Endodermal cell (in vitro differentiated cells): ENCODE measurements at places on chromosomes 4 and X. TPM values are rescaled to one million over a fixed set of nuclear protein-coding genes. Genes with fewer than 3 reads are reported as not detected.

GRCh38 chr4:157300701-157301100 lies 80.2 kb downstream of the GRIA2 start:
- no peak for DNase-seq
- no peaks in the 10 kb centered on the region for H3K27me3 ChIP-seq
- no peak overlapping the region for H3K4me3 ChIP-seq
- H3K4me1 ChIP-seq: no peaks in the 10 kb centered on the region
- H3K36me3 ChIP-seq: no peaks in the 10 kb centered on the region
- H3K27ac ChIP-seq: no peak overlapping the region

- H3K36me3 ChIP-seq: no peaks in the 10 kb centered on the region
- H3K27ac ChIP-seq: no peak overlapping the region
- no peak overlapping the region for H3K4me3 ChIP-seq
Observed at GRCh38 chr4:184534511-184535391, 60.4 kb upstream of the IRF2 start.

DNA sequence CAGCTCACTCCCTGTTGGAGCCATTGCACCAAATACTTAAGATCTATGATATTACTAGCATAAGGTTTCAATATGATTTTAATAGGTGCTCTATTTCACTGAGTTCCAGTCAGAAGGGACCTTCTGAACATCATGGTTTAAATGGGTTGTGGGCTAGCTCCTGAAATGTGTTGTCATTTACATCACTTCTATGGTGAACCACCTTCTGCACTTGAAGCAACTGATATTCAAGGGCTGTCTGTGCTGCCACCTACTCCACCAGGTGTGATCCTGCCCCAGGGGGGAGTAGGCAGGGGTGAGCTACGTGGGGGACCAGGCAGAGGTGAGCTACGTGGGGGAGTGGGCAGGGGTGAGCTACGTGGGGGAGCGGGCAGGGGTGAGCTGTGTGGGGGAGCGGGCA lies 35.2 kb downstream of the RNF175 start:
- no peaks in the 10 kb centered on the region for H3K27me3 ChIP-seq
- no peaks in the 10 kb centered on the region for H3K4me1 ChIP-seq
- no peak overlapping the region for H3K4me3 ChIP-seq
- no peak overlapping the region for H3K27ac ChIP-seq
- no peak for DNase-seq
- no peaks in the 10 kb centered on the region for H3K36me3 ChIP-seq

GRCh38 chrX:111133389-111133788 lies 37.4 kb downstream of the PAK3 start:
- DNase-seq: no peak
- no peak overlapping the region for H3K4me3 ChIP-seq
- no peak overlapping the region for H3K27ac ChIP-seq
- H3K36me3 ChIP-seq: no peaks in the 10 kb centered on the region
- no peaks in the 10 kb centered on the region for H3K27me3 ChIP-seq

DNA sequence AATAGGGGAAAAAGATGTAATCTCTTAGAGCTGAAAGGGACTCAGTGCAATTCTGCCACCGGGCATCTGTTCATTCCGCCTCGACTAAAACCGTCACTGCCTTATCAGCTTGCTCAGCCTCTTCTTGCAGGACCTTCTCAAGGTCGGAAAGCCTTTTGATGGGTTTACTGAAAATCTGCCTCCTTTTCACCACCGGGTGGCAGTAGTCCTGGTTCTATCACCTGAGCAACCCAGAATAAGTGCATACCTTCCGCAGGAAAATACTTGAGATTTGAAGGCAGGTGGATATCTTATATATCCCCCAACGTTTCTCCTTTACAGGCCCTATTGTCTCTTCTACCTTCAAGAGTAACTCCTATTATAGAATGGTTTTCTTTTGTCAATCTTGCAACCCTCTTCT lies 103.4 kb upstream of the PAK3 start:
- DNase-seq: peak; percentile 82
- H3K27me3 ChIP-seq: no peaks in the 10 kb centered on the region
- H3K27ac ChIP-seq: no peak overlapping the region

DNA sequence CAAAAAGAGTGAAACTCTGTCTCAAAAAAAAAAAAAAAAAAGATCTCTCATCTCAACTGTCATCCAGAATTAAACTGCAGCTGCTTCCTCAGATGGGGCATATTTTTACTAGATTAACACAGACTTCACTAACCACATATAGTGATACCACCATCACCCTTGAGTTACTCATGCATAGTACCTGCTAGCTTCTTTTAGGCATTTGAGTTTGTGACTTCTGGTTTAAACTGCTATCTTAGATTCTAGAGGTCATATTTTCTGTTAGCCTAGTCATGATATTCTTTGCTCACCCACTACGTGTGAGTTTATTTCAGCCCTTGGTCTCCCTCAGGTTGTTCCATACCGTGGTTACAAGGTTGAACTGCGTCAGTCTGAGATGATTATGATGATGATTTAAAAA lies 154.9 kb upstream of the BMP3 start:
- no peak overlapping the region for H3K4me3 ChIP-seq
- H3K4me1 ChIP-seq: no peaks in the 10 kb centered on the region
- no peak overlapping the region for H3K27ac ChIP-seq
- H3K27me3 ChIP-seq: peaks cover 6% of the 10 kb centered on the region
- H3K36me3 ChIP-seq: no peaks in the 10 kb centered on the region

- H3K36me3 ChIP-seq: no peaks in the 10 kb centered on the region
- H3K4me1 ChIP-seq: no peaks in the 10 kb centered on the region
- DNase-seq: no peak
- no peaks in the 10 kb centered on the region for H3K27me3 ChIP-seq
- no peak overlapping the region for H3K27ac ChIP-seq
Observed at GRCh38 chrX:3348191-3348590, 1.7 kb upstream of the MXRA5 start.

DNA sequence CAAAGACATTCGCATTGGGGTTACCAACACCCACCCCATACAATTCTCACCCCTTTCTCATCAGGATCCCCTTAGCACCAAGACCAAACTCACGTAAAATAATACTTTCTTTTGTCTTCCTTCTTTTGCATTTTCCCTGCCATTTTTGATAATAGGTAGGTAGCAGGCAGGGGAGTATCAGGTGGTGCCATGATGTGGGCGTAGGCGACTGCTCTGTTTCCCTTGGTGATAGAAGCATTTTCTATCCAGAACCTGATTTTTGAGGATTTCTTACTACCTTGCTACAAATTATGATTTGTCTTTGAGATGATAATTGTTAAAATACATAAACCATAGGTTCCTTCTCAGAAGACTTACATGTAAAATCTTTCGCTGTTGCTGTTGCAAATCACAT lies 150.3 kb downstream of the DCTD start:
- H3K27me3 ChIP-seq: no peaks in the 10 kb centered on the region
- H3K27ac ChIP-seq: peak overlapping the region; percentile 94
- H3K4me3 ChIP-seq: no peak overlapping the region
- peaks cover 15% of the 10 kb centered on the region for H3K4me1 ChIP-seq
- no peaks in the 10 kb centered on the region for H3K36me3 ChIP-seq
- no peak for DNase-seq

DNA sequence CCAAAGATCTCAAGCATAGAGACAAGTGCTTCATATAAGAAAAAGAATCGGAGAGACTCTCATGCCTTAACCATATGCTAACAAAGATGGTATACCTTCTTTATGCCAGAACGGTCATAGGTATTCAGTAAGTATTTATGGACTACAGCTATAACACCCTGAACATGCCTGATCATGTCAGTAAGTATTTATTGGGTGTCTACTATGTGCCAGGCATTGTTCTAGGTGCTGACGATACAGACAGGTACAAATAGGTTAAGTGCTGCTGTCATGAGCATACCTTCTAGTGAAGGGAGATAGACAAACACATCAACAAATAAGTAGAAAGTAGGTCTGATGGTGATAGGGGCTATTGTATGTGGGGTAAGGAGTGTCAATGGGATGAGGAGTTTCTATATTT lies 9.5 kb upstream of the MID1 start:
- H3K27ac ChIP-seq: no peak overlapping the region
- no peak overlapping the region for H3K4me3 ChIP-seq
- no peaks in the 10 kb centered on the region for H3K36me3 ChIP-seq
- no peak for DNase-seq
- H3K4me1 ChIP-seq: no peaks in the 10 kb centered on the region

DNA sequence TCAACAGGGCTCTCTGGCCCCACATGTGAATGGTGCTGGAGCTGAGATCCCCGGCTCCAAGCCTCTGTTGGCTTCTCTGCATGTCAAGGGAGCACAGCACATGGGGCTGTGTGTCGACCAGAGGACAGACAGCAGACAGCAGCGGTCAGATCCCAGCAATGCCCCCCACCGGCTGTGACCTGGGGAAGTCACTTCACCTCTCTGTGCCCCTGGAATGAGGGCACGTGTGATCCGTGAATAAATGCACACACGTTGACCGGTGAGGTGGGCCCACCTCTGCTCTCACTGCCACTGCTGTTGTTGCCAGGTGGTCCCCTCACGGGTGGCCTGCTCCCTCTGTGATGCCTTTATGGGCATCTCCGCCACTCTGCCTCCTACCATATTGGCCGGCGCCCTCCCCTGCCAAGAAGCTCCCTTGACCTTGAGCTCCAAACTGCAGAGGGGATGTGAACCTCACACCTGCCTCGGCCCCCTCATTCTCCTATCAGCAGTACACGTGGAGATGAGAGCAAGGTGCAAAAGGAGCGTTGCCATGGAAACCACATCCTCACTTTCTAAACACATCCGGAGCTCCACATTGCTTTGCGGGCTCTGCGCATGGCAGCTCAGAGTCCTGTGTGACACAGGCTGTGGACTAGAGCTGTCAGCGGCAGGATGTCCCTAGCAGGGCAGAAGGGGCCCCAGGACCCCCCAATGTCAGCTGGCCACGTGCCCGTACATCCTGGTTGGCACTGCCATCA lies 75.4 kb downstream of the ABLIM2 start:
- no peak overlapping the region for H3K4me3 ChIP-seq
- no peak overlapping the region for H3K27ac ChIP-seq
- no peaks in the 10 kb centered on the region for H3K4me1 ChIP-seq
- H3K36me3 ChIP-seq: no peaks in the 10 kb centered on the region

- H3K4me3 ChIP-seq: peak overlapping the region; percentile 98
- peak overlapping the region; percentile 99 for H3K27ac ChIP-seq
- H3K36me3 ChIP-seq: peaks cover 44% of the 10 kb centered on the region
- peak; percentile 95 for DNase-seq
Observed at GRCh38 chr4:77157859-77158486, 966 bp downstream of the CCNG2 start.

- H3K27ac ChIP-seq: no peak overlapping the region
- no peaks in the 10 kb centered on the region for H3K36me3 ChIP-seq
- no peak overlapping the region for H3K4me3 ChIP-seq
- no peaks in the 10 kb centered on the region for H3K27me3 ChIP-seq
Observed at GRCh38 chr4:187064033-187064432, 340.4 kb upstream of the FAT1 start.

DNA sequence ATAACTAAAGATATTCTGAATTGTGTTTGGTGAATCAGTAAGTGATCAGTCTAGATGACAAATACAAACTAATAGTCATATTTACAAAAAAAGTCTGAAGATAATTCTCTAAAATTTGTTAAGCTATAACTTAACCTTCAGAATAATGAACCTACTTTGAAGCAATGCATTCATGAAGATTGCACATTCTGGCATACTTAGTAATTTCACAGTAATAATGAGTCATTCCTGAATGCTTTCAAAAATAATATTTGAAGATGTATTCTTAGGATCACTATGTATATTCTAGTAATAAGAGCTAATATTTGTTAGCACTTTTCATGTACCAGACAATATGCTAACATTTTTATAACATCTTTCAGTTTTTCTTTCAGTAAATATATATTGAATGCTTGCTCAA lies 756.7 kb upstream of the SLIT2 start:
- H3K4me3 ChIP-seq: no peak overlapping the region
- no peaks in the 10 kb centered on the region for H3K4me1 ChIP-seq
- no peak for DNase-seq
- no peaks in the 10 kb centered on the region for H3K27me3 ChIP-seq
- no peaks in the 10 kb centered on the region for H3K36me3 ChIP-seq
- H3K27ac ChIP-seq: no peak overlapping the region

DNA sequence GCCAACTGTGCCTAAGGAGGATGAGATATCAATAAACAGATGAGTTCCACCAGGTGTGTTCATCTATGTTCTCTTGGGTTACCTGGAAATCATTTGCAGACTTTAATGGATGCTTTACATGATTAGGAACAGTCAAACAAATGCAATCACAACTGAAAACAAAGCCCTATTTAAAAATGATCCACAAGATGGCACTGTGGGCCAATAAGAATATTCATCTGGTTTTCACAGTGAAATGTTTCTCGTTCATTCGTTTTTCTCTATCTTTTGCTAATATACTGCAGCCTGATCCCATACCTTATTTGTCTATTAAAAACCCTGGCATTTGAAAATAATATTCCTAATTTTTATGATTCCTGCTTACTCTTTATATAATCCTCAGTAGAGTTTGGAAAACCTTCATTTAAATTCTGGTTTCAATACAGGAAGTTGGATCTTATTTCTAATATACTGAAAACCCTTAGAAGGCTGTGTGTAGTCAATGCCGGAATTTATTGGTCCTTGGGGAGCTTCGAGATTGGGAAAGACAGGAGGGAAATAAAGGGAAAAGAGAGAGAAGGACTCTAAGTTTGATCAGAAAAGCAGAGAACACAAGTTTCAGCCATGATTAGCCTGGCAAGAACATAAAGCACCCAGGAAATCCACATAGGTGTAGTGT lies 63.8 kb upstream of the TAPT1 start:
- no peaks in the 10 kb centered on the region for H3K27me3 ChIP-seq
- no peak for DNase-seq
- H3K36me3 ChIP-seq: no peaks in the 10 kb centered on the region
- no peak overlapping the region for H3K4me3 ChIP-seq

GRCh38 chr4:153439831-153440230 lies 26.3 kb upstream of the TMEM131L start:
- no peaks in the 10 kb centered on the region for H3K27me3 ChIP-seq
- no peak overlapping the region for H3K27ac ChIP-seq
- H3K4me1 ChIP-seq: no peaks in the 10 kb centered on the region
- DNase-seq: no peak
- H3K36me3 ChIP-seq: no peaks in the 10 kb centered on the region

- no peaks in the 10 kb centered on the region for H3K27me3 ChIP-seq
- no peaks in the 10 kb centered on the region for H3K36me3 ChIP-seq
- no peaks in the 10 kb centered on the region for H3K4me1 ChIP-seq
- peak; percentile 59 for DNase-seq
- H3K4me3 ChIP-seq: no peak overlapping the region
- H3K27ac ChIP-seq: no peak overlapping the region
Observed at GRCh38 chrX:133190877-133191738, 27.0 kb downstream of the TFDP3 start.

- no peak for DNase-seq
- no peaks in the 10 kb centered on the region for H3K27me3 ChIP-seq
- H3K27ac ChIP-seq: no peak overlapping the region
Observed at GRCh38 chr4:67871867-67872266, 11.9 kb downstream of the TMPRSS11D start.

GRCh38 chr4:146368209-146368608 lies 153.5 kb downstream of the SLC10A7 start:
- H3K27ac ChIP-seq: peak overlapping the region; percentile 74
- no peak overlapping the region for H3K4me3 ChIP-seq
- H3K27me3 ChIP-seq: no peaks in the 10 kb centered on the region
- no peak for DNase-seq

Gene DRD5
- not detected in 3 replicates for total RNA-seq

Gene ATP6AP1
- 61.6 to 78.4 TPM (median 63.9 TPM) in 3 replicates for total RNA-seq

Gene FAM236C
- total RNA-seq: not detected in 2 replicates

Gene ZXDA
- total RNA-seq: not detected in 3 replicates

Gene GRSF1
- 108 to 183 TPM (median 115 TPM) in 3 replicates for total RNA-seq

Gene ACTRT1
- total RNA-seq: 0.42 TPM in 1 of 2 replicates, not detected in the other

Gene ADH7
- not detected in 2 replicates for total RNA-seq

Gene F9
- total RNA-seq: not detected in 3 replicates

Gene PDE6B
- 11.9 and 14.6 TPM in 2 replicates for total RNA-seq

Gene RGS12
- 26.3 to 48.6 TPM (median 47.8 TPM) in 3 replicates for total RNA-seq
